ENCODE measurements at places on chromosomes 5 and 9.

- DNase-seq: no peak
Observed at GRCh38 chr5:98474782-98475181, 298.7 kb upstream of the RGMB start.

GRCh38 chr9:764986-765385 is 76.5 kb upstream of the DMRT1 start:
- DNase-seq: no peak

DNA sequence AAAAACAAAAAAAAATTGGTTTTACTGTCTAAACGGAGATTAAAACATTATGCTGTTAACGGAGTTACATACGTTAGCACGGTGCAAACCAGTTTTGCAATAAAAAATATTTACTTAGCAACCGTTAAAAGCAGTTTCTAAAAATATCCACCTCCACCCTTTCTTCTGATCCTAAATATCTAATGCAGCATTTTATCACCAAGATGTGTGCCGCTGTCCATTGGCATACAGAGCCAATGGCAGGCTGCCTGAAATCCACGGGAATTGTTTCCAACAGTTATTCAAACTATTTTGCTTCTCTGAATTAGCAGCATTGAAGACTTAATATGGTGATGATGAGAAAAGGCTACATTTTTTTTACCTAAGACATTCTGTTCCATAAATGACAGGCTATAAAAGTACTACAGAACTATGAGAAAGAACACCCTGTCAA is 61.6 kb downstream of the CSNK1A1 start:
- no peak for DNase-seq

DNA sequence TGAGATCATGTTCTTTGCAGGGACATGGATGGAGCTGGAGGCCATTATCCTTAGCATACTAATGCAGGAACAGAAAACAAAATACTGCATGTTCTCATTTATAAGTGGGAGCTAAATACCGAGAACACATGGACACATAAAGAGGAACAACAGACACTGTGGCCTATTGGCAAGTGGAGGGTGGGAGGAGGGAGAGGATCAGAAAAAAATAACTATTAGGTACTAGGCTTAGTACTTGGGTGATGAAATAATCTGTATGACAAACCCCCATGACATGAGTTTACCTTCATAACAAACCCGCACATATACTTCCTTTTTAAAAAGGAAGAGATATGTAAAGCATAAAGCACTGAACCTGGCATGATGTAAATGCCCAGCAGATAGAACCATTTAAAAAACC is 99.0 kb downstream of the MEGF10 start:
- no peak for DNase-seq

Data from HepG2 (cell line).